NCI-H774 (cell line): ENCODE measurements at places on chromosomes 3 and 15.

DNA sequence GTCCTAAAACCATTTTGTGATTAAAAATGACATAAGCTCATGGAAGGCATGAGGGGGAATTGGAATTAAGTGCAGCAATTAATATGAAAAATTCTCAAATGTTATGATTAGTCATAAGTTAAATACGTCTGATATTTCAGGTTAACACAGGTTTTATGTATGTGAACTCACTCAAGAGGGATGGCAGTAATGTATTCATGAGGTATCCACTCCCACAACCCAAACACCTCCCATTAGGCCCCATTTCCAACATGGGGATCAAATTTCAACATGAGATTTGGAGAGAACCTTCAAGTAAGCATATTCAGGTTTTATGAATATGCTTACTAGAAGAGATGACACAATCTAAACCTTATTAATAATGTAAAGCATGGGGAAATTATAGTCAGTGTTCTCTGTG is 41.6 kb upstream of the IL20RB start:
- DNase-seq = no peak

DNA sequence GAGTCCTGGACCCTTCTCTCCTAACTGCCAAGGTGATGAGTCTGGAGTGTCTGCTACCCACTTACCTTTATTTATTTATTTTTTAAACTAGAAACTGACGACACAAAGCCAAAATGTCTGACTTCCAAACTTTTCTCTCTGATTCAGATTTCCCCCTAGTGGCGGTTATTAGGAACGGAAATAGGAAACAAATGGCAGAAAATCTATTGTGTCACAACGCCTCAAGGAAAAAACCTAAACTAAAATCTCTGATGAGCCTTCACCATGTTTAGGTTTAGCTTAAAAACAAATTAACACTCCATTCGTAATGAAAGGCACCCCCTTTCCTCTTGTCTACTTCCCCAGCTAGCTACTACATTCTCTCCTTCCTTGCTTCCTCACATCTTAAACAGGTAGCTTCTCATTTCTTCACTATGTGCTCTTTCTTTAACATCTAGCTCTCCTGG is 94.0 kb upstream of the MEX3B start:
- DNase-seq = peak; percentile 25

DNA sequence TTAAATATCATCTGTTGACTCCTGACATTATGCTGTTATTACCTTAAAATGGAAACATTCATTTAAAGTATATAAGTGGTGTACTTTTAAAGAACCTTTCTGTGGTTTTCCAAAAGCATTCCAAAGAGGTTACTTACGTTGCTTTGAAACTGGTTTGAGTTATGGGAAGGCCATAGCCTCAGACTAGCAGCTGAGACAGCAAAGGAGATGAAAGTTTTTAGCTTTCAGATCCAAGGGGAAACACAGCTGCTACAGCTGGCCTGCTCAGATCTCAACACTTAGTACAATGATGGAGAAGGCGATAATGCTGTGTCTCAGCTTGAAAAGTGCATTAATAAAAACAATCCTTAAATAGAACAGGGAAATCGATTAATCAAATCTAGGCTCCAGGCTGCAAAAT is 921.1 kb downstream of the ROBO1 start:
- DNase-seq = no peak

DNA sequence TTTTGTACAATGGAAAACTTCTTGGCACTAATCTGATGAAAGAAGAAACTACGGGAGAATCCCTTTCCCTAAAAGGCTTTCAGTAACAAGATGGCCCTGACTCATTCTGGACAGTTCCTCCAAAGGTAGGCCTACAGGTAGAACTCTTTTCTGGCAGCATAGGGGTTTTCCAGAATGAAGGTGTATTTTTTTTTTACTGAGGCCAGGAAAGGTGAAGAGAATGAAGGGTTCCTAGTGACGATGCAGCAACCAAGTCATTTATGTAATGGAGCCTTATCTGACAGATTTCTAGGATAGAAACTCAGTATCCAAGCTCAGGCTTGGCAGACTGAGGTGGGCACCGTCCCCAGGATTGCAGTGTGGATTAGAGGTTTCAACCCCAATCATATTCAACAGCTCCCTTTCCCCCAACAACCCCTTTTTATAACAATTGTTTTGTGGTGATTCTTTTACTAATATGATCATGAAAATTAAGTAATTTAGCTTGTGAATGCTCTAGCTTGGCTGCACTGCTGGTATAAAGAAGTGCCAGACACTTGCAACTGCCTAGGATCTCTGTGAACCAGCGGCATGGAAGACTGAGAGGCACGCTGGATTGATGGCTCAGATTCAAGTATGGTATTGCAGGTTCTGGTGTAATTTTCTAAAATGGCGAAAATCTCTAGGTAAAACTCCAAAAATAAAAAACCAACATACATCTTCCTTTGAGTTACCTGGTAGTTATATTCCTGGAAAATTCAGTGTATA is 8.7 kb upstream of the TRIM69 start:
- DNase-seq = no peak

DNA sequence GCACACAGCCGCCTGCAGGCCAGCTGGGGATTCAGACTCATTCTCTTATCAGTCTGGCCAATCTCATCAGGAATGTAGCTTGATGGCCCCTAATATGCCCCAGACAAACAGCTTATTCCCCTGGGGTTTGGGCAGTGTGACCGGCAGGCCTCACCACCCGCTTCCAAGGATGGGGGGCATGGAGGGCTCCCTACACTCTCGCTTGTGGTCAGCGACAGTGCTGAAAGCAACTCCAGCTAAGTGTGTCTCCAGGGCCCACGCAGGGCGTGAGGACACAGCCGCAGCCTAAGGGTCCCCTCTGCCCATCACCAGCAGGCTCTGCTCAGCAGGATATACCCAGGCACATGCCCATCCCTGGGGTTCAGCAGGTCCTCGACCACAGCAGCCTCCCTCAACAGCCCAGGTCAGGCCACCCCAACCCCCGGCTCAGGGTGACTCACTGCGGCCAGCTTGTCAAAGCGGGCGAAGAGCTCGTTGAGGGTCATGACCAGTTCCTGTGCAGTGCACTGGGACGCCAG is 116.7 kb downstream of the ADCY5 start:
- DNase-seq = no peak
